ENCODE measurements at places on chromosomes 11 and 22.

GRCh38 chr11:119373921-119374631, 7.4 kb downstream of the USP2 start:
- DNase-seq, result peak; percentile 83
- H3K36me3 ChIP-seq, result no peaks in the 10 kb centered on the region
- H3K27me3 ChIP-seq, result no peaks in the 10 kb centered on the region
- peaks cover 23% of the 10 kb centered on the region for H3K4me1 ChIP-seq

- DNase-seq, result no peak
- H3K27me3 ChIP-seq, result no peaks in the 10 kb centered on the region
- no peak overlapping the region for H3K27ac ChIP-seq
- no peak overlapping the region for H3K4me3 ChIP-seq
- H3K36me3 ChIP-seq, result no peaks in the 10 kb centered on the region
These were observed 56.8 kb downstream of the C22orf31 start for GRCh38 chr22:29004647-29005371.

- H3K27ac ChIP-seq, result no peak overlapping the region
- H3K4me3 ChIP-seq, result no peak overlapping the region
- no peaks in the 10 kb centered on the region for H3K27me3 ChIP-seq
- no peaks in the 10 kb centered on the region for H3K4me1 ChIP-seq
These were observed 955.7 kb downstream of the DLG2 start for GRCh38 chr11:84671325-84671999.

GRCh38 chr22:47059076-47059475, 296.6 kb downstream of the TBC1D22A start:
- no peak overlapping the region for H3K4me3 ChIP-seq
- no peak overlapping the region for H3K27ac ChIP-seq
- no peaks in the 10 kb centered on the region for H3K36me3 ChIP-seq
- no peak for DNase-seq
- H3K27me3 ChIP-seq, result no peaks in the 10 kb centered on the region
- H3K4me1 ChIP-seq, result no peaks in the 10 kb centered on the region

- H3K27ac ChIP-seq, result no peak overlapping the region
- no peak overlapping the region for H3K4me3 ChIP-seq
- H3K4me1 ChIP-seq, result no peaks in the 10 kb centered on the region
- no peak for DNase-seq
- peaks cover 8% of the 10 kb centered on the region for H3K36me3 ChIP-seq
- no peaks in the 10 kb centered on the region for H3K27me3 ChIP-seq
These were observed 19.5 kb downstream of the CLTCL1 start for GRCh38 chr22:19271856-19272535.

DNA sequence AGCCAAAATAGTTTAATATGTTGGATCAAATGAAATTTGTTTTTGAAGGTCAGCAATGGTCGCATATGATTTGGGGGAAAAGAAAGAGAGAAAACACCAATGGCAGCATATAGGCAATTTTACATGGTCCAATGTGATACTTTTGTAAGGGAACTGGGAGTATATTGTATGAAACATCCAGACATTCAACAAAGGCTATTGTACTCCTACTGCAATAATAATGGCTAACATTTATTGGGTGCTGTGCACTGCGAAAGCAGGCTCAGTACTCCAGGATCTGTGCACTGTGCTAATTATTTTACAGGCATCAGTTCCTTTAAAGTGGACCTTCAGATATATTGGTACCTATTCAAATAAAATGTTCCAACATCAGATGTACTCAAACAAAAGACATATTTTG, 5.9 kb upstream of the OR10V1 start:
- H3K27ac ChIP-seq, result no peak overlapping the region
- no peaks in the 10 kb centered on the region for H3K36me3 ChIP-seq
- H3K4me1 ChIP-seq, result no peaks in the 10 kb centered on the region

- no peak overlapping the region for H3K4me3 ChIP-seq
- H3K36me3 ChIP-seq, result no peaks in the 10 kb centered on the region
- peaks cover 40% of the 10 kb centered on the region for H3K4me1 ChIP-seq
- H3K27me3 ChIP-seq, result no peaks in the 10 kb centered on the region
These were observed 12.8 kb downstream of the ARRB1 start for GRCh38 chr11:75338516-75339208.

DNA sequence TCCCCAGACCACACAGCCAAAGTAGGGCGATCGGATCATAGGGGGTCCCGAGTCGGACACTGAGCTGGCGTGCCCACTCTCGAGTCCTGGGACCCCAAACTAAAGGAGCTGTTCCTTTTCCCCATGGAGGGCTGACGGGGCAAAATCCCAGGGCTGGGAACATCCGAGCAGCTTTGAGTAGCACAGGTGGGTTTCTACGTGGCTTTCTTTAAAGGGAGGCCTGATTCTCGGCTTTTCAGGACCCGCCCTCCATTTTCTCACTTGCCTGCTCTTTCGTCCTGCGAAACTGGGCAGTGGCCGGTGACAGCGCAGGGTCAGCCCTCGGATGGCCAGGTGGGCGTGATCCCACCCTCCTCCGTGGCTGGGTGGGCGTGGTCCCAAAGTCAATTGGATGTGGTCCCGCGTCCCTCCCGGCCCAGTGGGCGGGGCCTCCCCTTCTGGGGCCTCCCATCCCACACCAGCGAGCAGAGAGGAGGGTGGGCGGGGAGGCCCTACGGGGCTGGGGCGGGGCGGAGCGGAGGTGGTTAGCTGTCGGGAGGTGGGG, 17.5 kb upstream of the TXNRD2 start:
- peaks cover 25% of the 10 kb centered on the region for H3K4me1 ChIP-seq
- H3K27me3 ChIP-seq, result no peaks in the 10 kb centered on the region
- peak overlapping the region; percentile 47 for H3K4me3 ChIP-seq
- peaks cover 4% of the 10 kb centered on the region for H3K36me3 ChIP-seq
- DNase-seq, result peak; percentile 77
- 0 out of 2 replicates have a peak overlapping the region, but pooled peaks have one; percentile 53 for H3K27ac ChIP-seq

DNA sequence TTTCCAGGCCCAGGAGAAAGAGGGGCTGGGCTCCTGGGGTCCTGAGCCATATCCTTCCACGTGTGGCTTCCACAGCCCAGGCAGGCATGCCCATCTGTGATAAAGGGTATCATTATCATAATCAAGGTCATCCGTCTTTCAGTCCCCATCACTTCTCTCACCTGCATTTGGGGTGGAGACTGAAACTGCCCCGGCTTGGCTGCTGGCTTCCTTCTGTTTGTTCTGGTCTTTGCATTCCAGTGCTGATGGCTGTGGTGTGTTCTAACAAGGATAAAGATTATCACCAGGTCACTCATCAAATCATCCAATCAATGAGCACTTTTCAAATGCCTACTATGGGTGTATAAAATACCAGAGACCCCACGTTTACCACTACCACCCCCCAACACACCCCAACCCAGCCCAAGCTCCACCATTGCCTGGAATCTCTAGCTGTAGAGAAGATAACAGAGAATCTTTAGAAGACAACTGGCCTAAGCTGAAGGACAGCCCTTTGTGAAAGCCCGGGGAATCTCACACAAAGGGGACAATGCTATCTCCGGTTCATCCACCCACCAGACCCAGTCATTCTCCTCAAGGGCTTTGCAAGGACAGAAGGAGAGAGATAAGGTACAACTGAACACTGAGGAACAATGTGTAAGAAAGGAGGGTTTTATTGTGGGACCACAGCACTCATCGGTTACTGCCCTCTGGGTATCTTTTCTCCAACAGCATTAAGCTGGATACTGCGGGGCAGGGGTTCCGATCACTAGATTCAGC, 54.9 kb downstream of the AHNAK start:
- H3K27me3 ChIP-seq, result no peaks in the 10 kb centered on the region
- H3K4me3 ChIP-seq, result no peak overlapping the region
- H3K36me3 ChIP-seq, result no peaks in the 10 kb centered on the region
- no peak overlapping the region for H3K27ac ChIP-seq

- peaks cover 56% of the 10 kb centered on the region for H3K4me1 ChIP-seq
- no peaks in the 10 kb centered on the region for H3K36me3 ChIP-seq
- peak overlapping the region; percentile 39 for H3K27ac ChIP-seq
- H3K27me3 ChIP-seq, result no peaks in the 10 kb centered on the region
- peak; percentile 69 for DNase-seq
These were observed 15.9 kb downstream of the DKK3 start for GRCh38 chr11:11992257-11993212.

DNA sequence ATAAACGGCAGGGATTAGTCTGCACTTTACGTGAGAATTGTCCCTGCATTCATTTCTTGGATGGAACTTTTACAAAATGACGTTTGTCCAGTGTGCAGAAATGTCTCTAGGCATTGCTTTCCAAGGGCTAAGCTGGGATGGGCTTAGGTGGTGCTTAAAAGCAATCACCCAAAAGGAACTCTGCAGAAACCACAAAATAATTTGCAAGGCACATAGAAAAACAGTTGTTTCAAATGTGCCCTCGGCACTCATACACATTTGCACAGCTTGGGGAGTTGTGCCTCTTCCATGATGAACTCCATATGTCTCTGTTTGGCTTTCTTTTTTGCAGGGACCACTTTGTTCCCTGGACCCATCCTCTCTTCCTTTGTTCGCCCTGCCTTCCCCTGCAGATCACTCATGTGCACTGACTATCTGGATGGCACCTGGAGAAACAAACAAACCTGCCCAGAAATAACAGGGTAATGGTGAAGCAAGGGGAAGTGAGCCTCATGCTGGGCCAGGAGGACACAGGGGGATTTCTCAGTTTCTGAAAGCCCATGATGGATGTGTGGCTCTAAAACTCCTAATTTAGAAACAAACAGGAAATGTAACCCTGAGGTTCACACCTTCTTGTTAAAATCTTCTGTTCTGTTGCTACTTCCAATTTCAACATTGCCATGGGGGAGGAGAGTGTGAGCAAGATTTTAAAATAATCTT, 150.2 kb downstream of the SNX19 start:
- no peaks in the 10 kb centered on the region for H3K36me3 ChIP-seq
- H3K4me3 ChIP-seq, result no peak overlapping the region
- peaks cover 3% of the 10 kb centered on the region for H3K27me3 ChIP-seq
- peaks cover 30% of the 10 kb centered on the region for H3K4me1 ChIP-seq
- DNase-seq, result peak; percentile 43

GRCh38 chr11:75481223-75481921, 44.4 kb downstream of the GDPD5 start:
- no peak for DNase-seq
- H3K36me3 ChIP-seq, result no peaks in the 10 kb centered on the region
- H3K27ac ChIP-seq, result no peak overlapping the region
- no peak overlapping the region for H3K4me3 ChIP-seq

DNA sequence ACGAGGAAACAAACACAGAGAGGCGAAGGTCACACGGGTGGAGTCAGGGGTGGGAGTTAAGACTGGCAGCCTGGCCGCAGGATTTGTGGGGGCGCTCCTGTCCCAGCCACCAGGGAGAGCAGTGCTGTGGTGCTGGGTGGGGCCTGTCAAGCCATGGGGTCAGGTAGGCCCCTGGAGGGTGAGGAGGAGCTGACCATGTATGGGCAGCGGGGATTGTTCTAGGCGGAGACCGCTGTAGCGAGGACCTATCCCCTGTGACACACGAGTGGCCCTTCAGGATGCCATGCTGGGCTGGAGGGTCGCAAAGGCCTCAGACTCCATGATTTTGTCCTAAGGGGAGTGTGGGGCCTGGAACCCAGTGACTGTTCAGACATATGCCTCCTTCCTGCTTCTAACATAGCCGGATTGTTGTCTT, 1.6 kb upstream of the RPS19BP1 start:
- DNase-seq, result no peak
- H3K4me3 ChIP-seq, result no peak overlapping the region
- peaks cover 15% of the 10 kb centered on the region for H3K4me1 ChIP-seq
- H3K27me3 ChIP-seq, result no peaks in the 10 kb centered on the region

DNA sequence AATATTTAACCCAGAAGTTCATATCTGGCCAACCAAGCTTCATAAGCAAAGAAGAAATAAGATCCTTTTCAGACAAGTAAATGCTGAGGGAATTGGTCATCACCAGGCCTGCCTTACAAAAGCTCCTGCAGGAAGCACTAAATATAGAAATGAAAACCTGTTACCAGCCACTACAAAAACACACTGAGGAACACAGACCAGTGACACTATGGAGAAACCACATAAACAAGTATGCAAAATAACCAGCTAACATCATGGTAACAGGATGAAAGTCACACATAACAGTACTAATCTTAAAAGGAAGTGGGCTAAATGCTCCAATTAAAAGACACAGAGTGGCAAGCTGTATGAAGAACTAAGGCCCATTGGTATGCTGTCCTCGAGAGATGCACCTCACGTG, 311.4 kb downstream of the DYNC2H1 start:
- H3K36me3 ChIP-seq, result no peaks in the 10 kb centered on the region
- no peak overlapping the region for H3K4me3 ChIP-seq
- H3K27me3 ChIP-seq, result no peaks in the 10 kb centered on the region
- no peaks in the 10 kb centered on the region for H3K4me1 ChIP-seq

DNA sequence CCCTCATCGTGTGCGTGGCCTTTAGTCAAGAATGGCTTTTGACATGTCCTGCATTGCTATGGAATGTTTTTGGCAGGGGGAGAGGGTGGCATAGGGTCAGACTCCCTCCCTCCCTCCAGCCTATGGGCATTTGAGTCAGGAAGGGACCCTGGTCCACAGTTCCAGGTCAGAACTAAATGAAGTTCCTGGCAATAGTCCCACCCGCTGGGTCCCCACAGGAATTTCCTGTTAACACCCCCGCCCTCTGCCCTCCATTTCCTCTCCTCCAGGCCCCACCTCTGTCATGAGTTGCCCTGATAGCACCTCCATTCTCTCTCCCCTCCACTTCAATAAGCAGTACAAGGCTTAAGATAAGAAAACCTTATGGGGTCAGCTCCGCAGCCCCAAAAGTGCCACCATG, 40.8 kb upstream of the LMO2 start:
- H3K36me3 ChIP-seq, result no peaks in the 10 kb centered on the region
- DNase-seq, result no peak
- H3K27me3 ChIP-seq, result peaks cover 2% of the 10 kb centered on the region
- H3K4me3 ChIP-seq, result no peak overlapping the region
- peaks cover 18% of the 10 kb centered on the region for H3K4me1 ChIP-seq

GRCh38 chr22:28381429-28382167, 298.0 kb downstream of the TTC28 start:
- peaks cover 25% of the 10 kb centered on the region for H3K4me1 ChIP-seq
- H3K27ac ChIP-seq, result peak overlapping the region; percentile 17
- H3K4me3 ChIP-seq, result peak overlapping the region; percentile 38
- no peaks in the 10 kb centered on the region for H3K36me3 ChIP-seq

DNA sequence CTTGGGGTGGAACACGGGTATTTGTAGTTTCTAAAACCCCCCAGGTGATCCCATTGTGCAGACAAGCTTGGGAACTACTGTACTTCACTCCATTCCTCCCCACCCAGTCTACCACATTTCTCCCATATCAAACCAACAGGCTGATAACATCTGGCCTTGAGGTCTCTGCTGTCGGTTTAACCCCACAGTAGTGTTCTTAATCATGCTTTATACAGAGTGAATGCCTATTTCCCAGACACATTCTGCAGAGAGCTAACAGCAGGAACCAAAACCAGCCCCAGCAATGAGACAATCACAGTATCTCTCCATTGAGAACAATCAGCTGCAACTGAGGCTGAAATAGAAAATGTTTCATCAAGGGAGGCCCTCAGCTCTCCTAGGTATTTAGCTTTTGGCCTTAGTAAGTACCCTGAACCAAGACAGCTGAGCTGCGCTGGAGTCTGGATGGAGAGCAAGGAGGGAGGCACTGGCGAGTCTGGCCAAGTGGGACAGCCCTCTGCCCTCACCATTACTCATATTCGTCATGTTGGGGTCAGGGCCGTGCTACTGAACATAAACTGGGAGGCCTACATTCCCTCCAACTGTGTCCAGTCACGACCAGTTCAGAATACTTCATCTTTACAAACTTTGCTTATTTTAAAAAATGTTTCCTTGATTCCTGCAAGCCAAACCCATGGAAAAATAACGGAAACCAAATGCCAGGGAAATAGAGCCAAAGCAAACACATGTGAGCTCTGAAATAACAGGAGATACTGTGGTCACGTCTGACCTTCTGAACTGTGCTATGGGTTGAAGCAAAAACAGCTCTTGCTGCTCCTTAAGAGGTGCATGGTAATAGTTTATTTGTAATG, 81.0 kb downstream of the CCDC34 start:
- peak; percentile 92 for DNase-seq
- no peaks in the 10 kb centered on the region for H3K36me3 ChIP-seq
- H3K4me1 ChIP-seq, result peaks cover 24% of the 10 kb centered on the region
- peak overlapping the region; percentile 83 for H3K27ac ChIP-seq
